ENCODE measurements at places on chromosomes 1 and 21.

DNA sequence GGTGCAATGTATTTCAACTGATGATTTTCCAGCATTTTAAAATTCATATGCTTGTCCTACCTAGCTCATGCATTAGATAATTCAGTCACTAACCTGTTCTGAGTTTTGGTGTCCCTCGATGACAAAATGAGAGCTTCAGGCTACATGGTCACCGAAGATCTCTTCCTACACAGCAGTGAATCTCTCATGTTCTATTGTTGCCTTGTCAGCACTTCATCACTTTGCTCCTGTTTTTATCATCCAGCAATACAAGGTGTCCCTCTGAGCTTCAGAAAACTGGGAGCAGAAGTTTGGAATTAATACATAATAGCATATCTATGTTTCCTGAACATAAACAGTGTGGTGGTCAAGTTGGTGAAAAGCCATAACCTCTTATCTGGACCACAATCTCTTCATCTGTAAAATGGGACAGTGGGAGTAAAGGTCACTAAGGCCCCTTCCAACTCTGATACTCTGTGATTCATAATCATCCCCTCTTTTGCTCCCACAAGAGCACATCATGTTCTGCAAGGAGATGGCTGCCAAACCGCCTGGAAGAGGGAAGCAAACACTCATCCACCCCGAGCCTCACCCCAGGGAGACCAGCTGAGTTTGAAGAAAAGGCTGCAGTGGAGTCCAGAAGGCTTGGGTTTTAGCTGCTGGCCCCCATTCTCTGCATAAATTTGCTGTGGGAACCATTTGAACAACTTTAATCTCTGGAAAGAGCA lies 137.9 kb upstream of the F3 start:
- peaks cover 3% of the 10 kb centered on the region for H3K27me3 ChIP-seq
- no peak overlapping the region for H3K27ac ChIP-seq
- no peaks in the 10 kb centered on the region for H3K36me3 ChIP-seq
- no peak for DNase-seq

GRCh38 chr1:162412002-162412401 lies at the start of gene SH2D1B:
SH2D1B (minus strand) TSS chr1:162412136; CDS start chr1:162412016, 120 bp downstream.
- H3K4me3 ChIP-seq, result no peak within 1 kb of the TSS
- no peaks in the 10 kb centered on the region for H3K27me3 ChIP-seq
- H3K36me3 ChIP-seq, result no peaks in the 10 kb centered on the region
- no peak for DNase-seq

- peaks cover 14% of the 10 kb centered on the region for H3K4me1 ChIP-seq
- H3K4me3 ChIP-seq, result peak overlapping the region; percentile 71
- DNase-seq, result no peak
- H3K36me3 ChIP-seq, result peaks cover 3% of the 10 kb centered on the region
- H3K27ac ChIP-seq, result no peak overlapping the region
Measured at GRCh38 chr1:52601519-52601918, 652 bp upstream of the GPX7 start.

DNA sequence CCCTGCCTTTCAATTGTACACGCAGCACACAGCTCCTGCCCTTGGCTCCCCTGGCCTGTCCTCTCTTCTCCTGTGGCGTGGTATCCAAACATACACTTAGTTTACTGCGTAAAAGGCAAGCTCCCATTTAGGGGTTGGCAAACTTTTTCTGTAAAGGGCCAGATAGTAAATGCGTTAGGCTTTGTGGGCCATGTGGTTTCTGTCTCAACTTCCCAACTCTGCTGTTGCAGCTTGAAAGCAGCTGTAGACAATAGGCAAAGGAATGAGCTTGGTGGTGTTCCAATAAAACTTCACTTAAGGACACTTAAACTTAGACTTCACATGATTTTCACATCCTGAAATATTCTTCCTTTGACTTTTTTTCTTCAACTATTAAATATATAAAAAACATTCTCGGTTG lies 63.3 kb downstream of the RHOU start:
- no peak overlapping the region for H3K4me3 ChIP-seq
- H3K4me1 ChIP-seq, result peaks cover 68% of the 10 kb centered on the region
- no peaks in the 10 kb centered on the region for H3K36me3 ChIP-seq
- H3K27me3 ChIP-seq, result no peaks in the 10 kb centered on the region
- no peak for DNase-seq

GRCh38 chr1:37724575-37724974 lies 32.3 kb downstream of the CDCA8 start:
- no peaks in the 10 kb centered on the region for H3K27me3 ChIP-seq
- no peaks in the 10 kb centered on the region for H3K36me3 ChIP-seq
- no peaks in the 10 kb centered on the region for H3K4me1 ChIP-seq
- no peak overlapping the region for H3K4me3 ChIP-seq
- H3K27ac ChIP-seq, result no peak overlapping the region

- no peak overlapping the region for H3K27ac ChIP-seq
- no peaks in the 10 kb centered on the region for H3K27me3 ChIP-seq
- DNase-seq, result no peak
- H3K36me3 ChIP-seq, result no peaks in the 10 kb centered on the region
Measured at GRCh38 chr1:15322648-15323350, 75.8 kb downstream of the FHAD1 start.

DNA sequence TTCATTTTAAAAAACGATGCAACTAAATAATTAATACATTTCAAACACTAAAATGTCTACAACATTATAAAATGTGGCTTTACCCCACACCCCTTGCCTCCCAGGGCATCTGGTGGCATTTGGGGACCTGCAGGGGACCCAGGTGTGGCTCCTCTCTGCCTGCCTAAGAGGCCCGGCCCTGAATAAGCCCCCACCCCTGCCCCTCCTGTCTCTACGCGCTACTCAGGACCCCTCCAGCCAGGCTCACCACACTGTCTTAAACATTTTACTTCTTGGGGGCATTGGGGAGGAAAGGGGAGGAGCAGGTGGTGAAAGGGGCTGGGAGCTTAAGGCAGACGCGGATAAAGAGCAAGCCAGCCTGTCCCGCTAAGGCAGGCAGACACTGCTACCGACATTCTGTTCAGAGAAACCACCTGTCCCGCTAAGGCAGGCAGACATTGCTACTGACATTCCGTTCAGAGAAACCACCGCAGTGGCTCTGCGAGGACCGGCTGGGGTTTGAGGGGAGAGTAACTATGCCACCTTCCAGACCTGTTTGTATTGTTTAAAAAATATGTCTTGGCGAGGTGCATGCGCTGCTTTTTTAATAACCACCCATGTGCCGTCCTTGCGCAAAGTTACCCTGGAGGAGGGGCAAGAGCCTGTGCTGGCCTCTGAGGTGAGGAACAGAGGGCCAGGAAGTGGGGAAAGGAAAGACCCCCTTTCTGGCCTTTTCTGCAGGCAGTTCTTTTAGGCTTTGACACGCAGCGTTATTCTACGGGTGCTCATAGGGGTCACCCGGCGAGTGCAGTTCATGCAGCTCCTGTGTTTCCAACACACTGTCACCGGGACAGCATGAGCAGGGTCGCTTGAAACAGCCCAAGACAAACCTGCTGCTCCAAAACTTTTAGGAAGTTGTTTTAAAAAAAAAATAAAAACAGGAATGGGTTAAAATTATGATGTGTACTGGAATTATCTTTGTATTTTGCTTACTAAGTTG lies 51.3 kb upstream of the RIPK4 start:
- H3K27me3 ChIP-seq, result no peaks in the 10 kb centered on the region
- peak overlapping the region; percentile 19 for H3K27ac ChIP-seq
- peaks cover 18% of the 10 kb centered on the region for H3K4me1 ChIP-seq
- no peak for DNase-seq

DNA sequence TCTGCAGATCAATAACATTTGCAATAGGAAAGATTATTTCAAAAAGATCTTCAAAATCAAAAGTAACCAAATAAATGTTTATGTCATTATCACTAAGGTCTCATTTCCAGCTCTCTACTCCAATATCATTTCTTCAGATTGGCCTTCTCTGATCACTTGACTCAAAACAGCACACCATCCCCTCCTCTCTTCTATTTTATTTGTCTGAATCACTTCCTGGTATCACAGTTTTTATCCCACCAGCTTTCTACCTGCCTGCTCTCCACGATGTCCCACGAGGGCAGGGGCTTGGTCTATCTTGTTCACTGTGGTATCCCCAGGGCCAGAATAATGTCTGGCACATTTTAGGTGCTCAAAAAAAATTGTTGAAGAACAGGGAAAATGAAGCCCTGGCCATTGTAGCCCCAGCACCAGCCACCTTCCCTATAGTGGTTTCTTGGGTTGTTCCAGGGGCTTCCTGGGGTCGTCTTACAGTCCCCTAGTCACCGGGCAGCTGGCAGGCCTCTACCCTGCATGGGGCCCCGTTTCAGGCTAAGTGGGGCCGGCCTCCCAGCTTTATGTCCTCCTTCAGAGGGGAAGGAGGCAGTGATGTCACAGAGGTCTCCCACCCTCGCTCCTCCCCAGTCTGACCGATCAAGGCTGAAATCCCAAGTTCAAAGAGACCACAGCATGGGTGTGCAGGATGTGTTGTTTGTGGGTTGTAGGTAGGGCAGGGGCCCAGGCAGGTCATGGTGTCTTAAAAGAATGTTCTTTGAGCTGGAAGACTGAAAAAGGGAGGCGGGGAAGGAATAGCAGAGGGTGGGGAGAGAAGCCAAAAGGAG lies 3.5 kb upstream of the PADI1 start:
- H3K27ac ChIP-seq, result no peak overlapping the region
- DNase-seq, result no peak
- H3K36me3 ChIP-seq, result no peaks in the 10 kb centered on the region
- H3K27me3 ChIP-seq, result peaks cover 3% of the 10 kb centered on the region
- H3K4me1 ChIP-seq, result peaks cover 14% of the 10 kb centered on the region

- H3K4me1 ChIP-seq, result no peaks in the 10 kb centered on the region
- H3K27ac ChIP-seq, result no peak overlapping the region
- no peak for DNase-seq
Measured at GRCh38 chr1:84116558-84116957, 27.5 kb upstream of the PRKACB start.

DNA sequence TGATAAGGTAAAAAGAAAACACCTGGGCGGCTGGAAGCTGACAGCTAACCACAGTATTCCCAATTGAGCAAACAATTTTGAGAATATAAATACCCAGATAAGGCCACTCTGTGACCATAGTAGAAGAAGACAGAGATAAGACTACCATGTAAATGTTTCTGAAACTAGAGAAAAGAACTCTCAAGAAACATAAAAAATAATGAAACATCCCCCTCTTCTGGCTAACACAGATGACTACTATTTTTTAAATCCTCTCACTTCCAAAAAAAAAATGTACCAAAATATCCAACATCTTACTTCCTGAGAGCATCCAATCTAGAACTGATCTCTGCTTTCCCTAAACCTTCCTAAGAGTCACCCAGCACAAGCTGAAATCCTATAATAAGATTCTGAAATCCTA lies 125.9 kb downstream of the HFM1 start:
- no peaks in the 10 kb centered on the region for H3K4me1 ChIP-seq
- H3K4me3 ChIP-seq, result no peak overlapping the region
- DNase-seq, result no peak
- no peak overlapping the region for H3K27ac ChIP-seq
- no peaks in the 10 kb centered on the region for H3K27me3 ChIP-seq
- no peaks in the 10 kb centered on the region for H3K36me3 ChIP-seq

DNA sequence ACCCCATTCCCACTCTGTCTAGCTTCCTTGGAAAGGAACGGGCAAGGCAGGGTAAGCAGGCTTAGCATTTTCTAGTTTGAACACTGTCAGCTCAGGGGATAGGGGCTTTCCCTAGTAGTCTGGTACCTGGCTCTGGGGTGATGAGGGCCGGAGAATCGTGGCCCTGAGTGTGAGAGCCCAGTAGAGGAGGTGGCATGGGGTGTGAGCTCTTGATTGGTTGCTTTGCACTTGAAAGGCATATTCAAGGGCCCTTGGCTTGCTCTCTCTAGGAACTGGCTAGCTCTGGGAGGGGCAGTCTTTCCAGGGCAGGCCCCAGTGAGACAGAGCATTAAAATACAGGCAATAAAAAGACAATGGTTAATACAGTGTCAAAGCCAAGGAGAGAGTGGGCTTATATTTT lies 10.8 kb upstream of the EXTL1 start:
- H3K4me3 ChIP-seq, result no peak overlapping the region
- no peak overlapping the region for H3K27ac ChIP-seq
- H3K27me3 ChIP-seq, result no peaks in the 10 kb centered on the region
- DNase-seq, result no peak

DNA sequence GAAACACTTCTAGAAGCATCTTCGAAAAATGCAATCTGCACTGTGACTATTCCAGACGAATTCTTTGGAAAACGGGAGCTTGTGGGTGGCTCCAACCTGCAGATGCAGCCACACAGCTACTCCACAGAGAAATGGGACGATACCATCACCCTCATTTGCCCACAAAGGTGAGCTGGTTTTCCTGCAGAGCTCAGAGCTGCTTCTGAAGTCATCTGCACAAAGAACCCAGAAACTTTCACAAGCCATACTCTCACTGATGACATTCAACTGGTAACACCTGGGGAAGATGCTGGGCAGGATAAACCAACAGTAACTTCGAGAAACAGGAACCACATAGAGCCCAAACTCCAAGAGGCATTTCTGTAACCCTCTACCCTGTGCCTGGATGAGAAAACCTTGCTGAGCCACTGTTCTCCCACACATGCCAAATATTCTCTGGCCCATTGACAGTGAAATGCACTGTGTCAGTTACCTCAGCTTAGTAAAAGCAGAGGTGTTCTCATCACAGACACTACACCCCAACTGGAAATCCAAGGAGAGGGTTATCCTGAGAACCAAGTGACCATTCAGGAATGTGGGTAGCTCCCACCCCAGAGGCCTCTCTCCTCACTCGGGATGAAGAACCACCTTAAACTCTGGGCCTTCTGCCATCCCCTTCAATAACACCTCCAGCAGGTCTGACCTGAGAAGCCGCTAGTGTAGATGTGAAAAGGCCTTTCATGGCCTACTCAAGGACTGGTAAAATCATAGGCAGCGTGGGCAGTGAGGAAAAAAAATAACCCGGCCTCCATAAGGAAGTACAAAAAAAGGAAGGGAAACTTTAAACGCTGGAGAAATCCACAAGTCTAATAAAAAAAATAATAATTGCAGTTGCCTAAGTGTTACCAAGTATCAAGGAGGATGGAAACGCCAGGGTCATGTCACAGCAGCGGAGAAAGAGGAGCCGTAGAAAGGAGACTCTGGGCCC lies 56.7 kb downstream of the HSF2BP start:
- H3K27me3 ChIP-seq, result no peaks in the 10 kb centered on the region
- peaks cover 46% of the 10 kb centered on the region for H3K4me1 ChIP-seq
- peak overlapping the region; percentile 64 for H3K27ac ChIP-seq

DNA sequence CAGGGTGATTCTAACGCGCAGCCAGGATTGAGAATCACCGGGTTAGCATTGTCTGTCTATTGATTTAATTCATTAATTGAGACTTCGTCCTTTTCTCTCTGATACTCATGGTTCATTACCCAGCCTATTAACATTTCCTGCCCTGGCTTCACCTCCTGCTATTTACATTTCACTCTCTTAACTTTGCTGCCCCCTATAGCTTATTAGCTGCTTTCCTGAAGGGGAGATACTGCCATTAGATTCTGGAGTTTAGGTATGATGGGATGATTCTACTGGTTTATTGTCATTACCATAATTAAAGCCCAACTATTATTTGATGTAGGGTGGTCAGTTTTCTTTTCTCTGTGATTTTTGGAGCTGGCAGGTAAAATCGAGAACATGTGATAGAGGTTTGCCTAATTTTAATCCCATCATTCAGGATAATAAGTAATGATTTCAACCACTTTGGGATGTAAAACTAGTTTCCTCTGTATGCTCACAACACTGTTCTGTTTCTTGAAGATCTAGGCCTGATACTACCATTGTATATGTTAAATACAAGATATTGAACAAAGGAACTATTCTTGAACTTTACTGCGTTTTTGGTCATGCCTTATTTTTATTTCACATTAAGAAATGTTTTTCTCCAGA lies 6.4 kb downstream of the PPP2R5A start:
- peaks cover 12% of the 10 kb centered on the region for H3K4me1 ChIP-seq
- no peaks in the 10 kb centered on the region for H3K27me3 ChIP-seq
- H3K27ac ChIP-seq, result no peak overlapping the region
- DNase-seq, result no peak
- no peak overlapping the region for H3K4me3 ChIP-seq
- H3K36me3 ChIP-seq, result no peaks in the 10 kb centered on the region
